ENCODE measurements at places on chromosomes 4 and X.

GRCh38 chr4:56688094-56688647 is 7.1 kb upstream of the HOPX start:
- no peak for DNase-seq

- no peak for DNase-seq
Measured at GRCh38 chrX:119363391-119363790, 35.7 kb upstream of the SLC25A43 start.

GRCh38 chr4:189765736-189766135 is 174.9 kb upstream of the FRG1 start:
- DNase-seq = no peak

- DNase-seq = no peak
Measured at GRCh38 chrX:104913348-104913747, 307.1 kb downstream of the TEX13A start.
